T-helper 1 cell (primary cell): ENCODE measurements at places on chromosomes 6 and 20.

- DNase-seq = no peak
Observed at GRCh38 chr6:157107915-157108651, 215.2 kb downstream of the TMEM242 start.

DNA sequence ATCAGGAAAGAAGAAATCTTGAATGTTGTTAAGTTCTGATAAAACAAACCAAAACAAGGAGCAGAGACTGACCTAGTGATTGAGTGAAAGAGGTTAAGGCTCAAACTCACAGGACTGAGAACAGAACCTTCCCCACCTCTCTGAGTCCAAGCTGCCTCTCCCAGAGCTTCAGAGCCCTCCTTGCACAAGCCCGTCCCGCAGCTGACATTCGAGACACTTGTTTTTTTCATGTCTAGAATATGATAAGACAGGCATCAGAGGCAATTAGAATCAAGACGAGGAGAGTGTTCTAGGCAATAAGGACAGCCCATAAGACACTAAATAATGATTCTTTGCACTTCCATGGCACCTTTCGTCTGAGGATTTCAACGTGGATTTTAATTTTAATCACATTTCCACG is 140.6 kb downstream of the PXDC1 start:
- no peak for DNase-seq

DNA sequence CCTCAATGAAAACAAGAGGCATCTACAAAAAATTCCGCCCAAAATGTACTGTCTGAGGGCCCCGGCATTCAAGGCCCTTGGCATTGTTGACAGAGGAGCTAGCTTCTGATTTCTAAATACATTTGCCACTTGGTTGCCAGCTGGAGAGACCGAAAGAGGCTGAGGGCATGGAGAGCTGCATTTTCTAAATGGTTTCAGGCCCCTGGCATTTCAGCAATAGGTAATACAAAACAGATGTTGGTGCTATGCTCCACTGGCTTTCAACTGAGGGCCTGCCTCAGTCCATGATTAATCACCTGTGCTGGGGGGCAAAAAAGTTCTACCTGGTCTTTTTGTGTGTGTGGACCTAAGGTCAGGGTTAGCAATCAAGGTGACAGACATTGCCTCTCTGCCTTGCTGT is 79.5 kb upstream of the ISM1 start:
- no peak for DNase-seq

DNA sequence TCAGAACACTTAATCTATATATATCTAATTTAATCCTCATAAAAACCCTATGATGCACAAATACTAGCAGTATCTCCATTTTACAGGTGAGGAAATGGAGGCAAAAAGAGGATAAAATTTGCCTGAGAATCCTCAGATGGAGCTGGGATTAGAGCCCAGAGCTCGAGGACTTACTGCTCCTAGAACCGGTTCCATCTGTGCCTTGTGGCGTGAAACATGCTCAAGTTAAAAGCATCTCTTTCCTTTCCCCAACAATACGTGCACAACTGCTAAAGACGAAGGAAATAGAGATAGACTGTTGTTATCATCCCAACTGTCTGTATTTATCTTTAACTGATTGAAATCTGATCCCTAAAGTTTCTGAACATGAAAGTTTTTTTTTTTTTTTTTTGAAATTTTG is 367.6 kb upstream of the SOX4 start:
- no peak for DNase-seq

- peak; percentile 65 for DNase-seq
Observed at GRCh38 chr6:132365281-132365907, 35.9 kb downstream of the MOXD1 start.

GRCh38 chr6:109253366-109253765 is 128.9 kb downstream of the CD164 start:
- DNase-seq = no peak

DNA sequence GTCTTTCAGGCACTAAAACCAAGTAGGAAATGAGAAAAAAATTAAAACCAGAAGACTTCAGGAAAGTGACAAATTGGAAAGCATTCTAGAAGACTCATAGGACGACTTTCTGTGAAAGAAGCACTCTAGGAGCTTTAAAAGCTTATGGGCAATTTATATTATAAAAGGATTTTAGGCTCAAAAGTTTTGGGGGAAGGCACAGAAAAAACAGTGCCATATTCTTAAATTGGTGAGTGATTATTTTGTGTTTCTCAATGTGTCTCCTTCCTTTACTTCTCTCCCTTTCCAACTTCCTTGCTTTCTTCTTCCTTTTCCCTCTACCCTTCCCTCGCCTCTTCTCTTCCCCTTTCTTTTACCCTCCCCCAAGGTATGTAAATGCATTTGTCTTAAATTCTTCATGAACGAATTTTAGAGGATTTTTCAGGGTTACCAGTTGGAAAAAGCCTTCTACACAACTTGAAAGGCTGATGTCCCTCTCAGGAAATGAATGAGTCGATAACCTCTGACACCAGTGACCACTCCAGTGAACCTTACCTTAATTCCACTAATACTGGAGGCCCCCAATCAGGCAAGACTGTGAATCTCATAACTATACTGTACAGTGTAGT is 2.6 kb upstream of the LIN28B start:
- no peak for DNase-seq

DNA sequence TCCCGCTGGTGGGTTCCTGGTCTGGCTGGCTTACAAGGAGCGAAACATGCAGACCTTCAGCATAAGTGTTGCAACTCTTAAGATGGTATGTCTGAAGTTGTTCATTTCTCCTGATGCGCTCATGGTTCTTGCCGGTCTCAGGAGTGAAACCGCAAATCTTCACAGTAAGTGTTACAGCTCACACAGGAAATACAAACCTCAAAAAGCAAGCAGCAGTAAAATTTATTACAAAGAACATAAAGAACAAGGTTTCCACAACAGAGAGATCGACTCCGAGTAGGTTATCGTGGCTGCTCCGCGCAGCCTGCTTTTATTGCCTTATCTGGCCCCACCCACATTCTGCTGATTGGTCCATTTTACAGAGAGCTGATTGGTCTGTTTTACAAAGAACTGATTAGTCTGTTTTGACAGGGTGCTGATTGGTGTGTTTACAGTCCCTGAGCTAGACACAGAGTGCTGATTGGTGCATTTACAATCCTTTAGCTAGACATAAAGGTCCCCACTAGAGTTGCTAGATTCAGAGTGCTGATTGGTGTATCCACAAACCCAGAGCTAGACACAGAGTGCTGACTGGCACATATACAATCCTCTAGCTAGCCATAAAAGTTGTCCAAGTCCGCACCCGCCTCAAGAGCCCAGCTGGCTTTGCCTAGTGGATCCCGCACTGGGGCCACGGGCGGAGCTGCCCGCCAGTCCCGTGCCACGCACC is 39.2 kb downstream of the TRIM27 start:
- DNase-seq = peak; percentile 91

- DNase-seq = no peak
Observed at GRCh38 chr6:112560651-112561050, 213.5 kb downstream of the RFPL4B start.

GRCh38 chr20:48364688-48365421 is 462.9 kb downstream of the PREX1 start:
- DNase-seq = no peak

DNA sequence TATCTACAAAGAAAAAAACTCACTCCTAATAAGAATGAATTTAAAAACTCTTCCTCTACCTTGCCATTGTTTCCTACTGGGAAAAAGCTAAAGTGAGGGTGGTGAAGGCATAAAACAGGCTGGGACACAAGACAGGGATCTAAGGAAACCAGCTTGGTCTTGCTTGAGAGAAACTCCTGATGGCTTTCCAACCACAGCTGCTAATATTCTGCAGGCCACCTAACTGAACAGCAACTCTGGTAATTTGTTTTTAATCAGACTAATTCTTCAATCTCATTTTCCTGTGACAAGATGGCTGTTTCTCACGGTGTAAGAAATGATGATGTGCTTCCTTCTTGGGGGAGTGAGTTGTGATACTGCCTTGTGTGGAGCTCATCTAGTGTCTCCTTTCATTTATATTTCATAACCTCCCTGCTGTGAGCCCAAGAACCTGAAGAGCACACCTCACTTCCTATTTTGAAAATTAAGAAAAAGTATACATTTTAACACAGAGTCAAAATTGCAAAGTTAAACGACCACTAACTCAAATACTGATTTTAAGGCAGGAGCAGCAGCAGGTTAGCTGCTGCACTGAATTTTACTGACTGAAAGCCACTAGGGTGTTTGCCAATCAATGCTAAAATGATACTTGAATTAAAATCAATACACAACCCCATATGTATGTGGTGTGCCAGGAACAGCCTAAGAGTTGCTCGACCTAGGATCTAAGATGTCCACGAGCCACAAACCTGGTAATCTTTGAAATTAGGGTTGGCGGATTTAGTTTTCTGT is 58.0 kb downstream of the BACH2 start:
- DNase-seq = no peak

DNA sequence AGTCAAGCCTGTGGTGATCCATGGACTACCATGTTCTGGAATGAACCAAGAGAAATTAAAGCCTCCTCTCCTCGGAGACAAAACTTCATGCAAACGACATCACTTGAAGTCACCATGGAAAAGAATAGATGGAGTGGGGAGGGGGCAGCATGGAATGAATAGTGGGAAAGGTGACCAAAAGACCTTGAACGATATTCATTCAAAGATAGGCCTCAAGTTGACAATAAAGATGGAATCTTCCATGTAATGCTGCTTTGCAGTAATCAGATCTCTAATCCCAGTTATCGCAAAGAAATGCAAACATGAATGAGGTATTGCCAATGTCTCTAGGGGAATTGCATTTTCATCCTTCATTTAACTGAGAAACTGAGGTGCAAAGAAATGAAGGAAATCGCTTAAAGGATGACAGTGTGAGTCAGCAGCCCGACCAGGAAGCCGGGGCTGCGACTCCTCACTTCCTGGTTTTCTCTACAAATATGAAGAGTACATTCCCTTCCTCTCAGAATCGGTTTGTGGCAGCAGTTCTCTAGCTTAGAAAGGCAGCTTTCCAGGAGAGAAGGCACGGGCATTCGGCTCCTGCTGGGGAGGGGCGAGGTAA is 65.6 kb upstream of the RREB1 start:
- DNase-seq = no peak

- DNase-seq = no peak
Observed at GRCh38 chr6:168575346-168576098, 134.5 kb downstream of the SMOC2 start.

DNA sequence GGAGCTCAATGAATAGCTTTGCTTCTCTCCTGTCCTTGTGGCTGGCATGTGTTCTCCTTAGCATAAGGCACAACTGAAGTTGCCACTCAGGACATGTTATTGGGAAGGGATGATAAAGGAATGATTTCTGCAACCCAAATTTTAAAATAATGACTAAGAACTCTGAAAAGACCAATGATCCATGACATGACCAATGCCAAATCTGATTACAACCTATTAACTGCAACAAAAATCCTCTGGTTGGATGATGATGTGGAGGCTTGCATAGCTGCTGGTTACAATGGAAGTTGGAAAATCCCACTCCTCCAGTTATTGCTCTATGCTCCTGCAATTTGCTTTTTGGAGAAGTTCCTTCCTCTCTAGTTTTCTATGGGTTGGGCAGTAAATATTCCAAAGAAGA is 63.4 kb upstream of the FBXL4 start:
- no peak for DNase-seq

GRCh38 chr20:54068495-54068894 is 1.9 kb downstream of the BCAS1 start:
- no peak for DNase-seq

GRCh38 chr6:50699051-50699775 is 14.1 kb upstream of the TFAP2D start:
- DNase-seq = no peak

DNA sequence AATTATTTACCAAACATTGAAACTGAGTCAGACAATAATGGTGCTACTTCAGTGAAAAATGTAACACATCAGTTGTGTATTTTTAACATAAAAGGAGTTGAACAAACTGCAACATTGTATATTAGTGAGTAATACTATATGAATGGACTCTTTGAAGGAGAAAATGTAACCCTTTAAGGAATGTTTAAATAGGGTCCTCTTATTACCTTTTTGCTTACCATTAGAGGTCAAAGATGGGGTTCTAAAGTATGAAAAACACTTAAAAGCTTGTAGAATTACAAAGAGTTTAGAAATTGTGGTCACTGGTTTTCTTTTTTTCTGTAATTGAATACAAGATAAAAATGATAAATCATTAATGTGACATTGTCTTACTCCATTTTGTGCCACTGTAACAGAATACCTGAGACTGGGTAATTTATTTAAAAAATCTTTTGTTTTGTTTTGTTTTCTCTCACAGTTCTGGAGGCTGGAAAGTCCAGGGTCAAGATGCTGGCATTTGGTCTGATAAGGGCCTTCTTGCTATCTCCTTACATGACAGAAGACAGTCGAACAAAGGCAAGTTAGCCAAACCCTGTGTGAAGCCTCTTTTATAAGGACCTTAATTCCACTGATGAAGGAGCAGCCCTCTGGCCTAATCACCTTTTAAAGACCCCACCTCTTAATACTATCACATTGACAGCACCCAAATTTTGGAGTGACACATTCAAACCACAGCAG is 43.2 kb downstream of the SESN1 start:
- no peak for DNase-seq

- no peak for DNase-seq
Observed at GRCh38 chr6:96391776-96392360, 129.7 kb upstream of the UFL1 start.

- no peak for DNase-seq
Observed at GRCh38 chr6:55089325-55089724, 85.0 kb upstream of the HCRTR2 start.

DNA sequence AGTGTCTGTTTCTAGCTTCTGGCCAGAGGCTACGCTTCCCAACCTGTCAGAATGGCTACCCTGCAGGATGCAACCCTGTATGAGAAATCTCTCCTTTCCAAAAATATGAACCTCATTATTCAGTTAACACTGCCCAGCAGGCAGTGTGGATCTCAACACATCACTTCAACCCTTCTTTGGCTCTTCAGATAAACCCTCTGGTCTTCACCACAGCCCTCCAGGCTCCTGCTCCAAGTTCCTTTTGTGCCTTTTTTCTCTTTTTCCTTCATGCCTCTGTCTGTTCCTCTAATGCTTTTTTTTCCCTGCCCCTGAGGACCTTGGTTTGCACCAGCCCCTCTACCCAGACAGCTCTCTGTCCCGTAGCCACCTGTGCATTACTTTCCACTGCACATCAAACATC is 207.4 kb downstream of the MYLK4 start:
- no peak for DNase-seq

DNA sequence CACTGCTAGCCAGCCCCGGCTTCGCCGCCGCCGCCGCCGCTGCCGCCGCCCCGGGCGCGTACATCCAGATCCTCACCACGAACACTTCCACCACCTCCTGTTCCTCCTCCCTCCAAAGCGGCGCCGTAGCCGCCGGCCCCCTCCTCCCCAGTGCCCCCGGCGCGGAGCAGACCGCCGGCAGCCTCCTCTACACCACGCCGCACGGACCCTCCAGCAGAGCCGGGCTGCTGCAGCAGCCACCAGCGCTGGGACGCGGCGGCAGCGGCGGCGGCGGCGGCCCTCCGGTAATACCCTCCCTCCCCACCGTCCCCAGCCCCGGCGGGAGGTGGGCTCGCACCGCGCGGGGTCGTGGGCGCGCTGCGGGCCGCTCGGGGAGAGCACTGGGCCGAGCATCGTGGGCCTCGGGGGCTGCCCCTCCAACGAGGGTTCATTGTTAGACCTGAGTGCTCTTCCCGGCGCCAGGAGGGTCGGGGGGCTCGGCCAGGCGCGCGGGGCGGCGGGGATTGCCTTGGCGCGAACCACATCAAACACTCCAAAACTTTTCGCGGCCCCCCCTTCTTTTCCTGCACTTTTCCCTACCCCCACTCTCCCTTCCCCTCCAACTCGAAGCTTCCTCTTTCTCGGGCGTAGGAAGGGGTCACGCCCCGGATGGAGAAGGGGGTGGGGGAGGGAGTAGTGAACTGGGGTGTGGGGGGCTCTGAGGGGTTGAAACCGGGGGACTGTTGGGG is 827 bp downstream of the E2F3 start:
- peak; percentile 27 for DNase-seq
